ENCODE measurements at places on chromosomes 3 and 15.
A peak's percentile ranks its signal among the peaks of the same experiment; 100 is the strongest.

GRCh38 chr3:46245146-46245545, 2.9 kb downstream of the CCR3 start:
- DNase-seq: no peak

DNA sequence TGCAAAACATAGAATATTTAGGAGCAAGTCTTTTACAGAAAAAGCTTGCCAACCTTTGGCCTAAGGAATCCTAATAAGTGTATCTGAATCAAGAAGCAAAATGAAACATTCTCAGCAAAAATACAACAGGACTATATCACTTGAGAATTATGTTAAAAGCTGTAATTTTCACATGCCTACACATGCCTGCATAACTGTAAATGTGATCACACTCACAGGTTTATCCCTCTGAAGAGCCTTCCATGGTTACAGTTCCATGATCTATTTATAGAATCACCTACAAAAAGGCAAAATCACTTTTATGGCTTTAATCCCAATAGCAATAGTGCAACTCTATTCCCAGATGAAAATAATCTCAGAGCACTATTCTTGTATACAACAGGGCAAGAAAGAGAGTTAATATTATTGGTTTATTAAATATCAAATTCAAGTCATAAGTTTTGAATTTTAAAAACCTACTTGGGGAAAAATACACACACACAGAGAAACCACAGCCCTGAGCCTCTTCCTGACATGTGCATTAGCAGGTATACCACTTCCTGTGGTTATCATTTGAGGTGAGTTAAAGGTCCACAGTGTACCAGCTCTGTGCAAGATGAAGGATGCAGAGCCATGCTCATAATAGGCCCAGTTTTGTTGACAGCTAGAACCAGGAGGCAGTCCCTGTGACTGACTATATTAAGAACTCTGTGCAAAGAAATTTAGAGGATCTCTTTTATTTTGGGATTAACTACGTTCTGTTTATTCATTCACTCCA, 252.5 kb upstream of the TGFBR2 start:
- peak; percentile 35 for DNase-seq

GRCh38 chr15:101047301-101047781, 128.2 kb downstream of the LRRK1 start:
- DNase-seq: no peak

DNA sequence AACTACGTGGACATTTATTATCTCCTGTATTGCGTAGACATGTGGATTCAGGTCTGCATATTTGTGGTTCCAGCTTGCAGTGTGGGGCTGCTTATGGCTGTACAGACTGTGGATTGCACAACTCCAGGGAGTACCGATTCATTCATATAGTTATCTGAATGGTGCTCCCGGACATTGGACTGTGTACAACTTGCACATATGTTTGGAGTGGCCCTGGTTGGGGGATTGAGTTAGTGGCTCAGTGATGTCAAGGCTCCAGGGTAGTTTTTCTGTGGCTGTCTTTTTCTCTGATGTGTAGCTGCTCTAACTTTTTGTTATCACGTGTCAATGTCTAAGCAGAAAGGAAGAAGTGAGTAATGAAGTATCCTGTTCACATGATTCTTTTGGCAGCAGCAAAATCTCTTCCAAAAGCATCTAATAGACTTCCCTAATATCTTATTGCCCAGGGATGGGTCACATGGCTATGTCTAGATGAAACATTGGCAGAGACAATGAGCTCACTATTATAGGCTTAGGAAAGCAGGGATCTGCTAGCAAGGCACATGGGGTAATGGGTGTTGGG, 15.8 kb downstream of the ST3GAL6 start:
- DNase-seq: no peak

DNA sequence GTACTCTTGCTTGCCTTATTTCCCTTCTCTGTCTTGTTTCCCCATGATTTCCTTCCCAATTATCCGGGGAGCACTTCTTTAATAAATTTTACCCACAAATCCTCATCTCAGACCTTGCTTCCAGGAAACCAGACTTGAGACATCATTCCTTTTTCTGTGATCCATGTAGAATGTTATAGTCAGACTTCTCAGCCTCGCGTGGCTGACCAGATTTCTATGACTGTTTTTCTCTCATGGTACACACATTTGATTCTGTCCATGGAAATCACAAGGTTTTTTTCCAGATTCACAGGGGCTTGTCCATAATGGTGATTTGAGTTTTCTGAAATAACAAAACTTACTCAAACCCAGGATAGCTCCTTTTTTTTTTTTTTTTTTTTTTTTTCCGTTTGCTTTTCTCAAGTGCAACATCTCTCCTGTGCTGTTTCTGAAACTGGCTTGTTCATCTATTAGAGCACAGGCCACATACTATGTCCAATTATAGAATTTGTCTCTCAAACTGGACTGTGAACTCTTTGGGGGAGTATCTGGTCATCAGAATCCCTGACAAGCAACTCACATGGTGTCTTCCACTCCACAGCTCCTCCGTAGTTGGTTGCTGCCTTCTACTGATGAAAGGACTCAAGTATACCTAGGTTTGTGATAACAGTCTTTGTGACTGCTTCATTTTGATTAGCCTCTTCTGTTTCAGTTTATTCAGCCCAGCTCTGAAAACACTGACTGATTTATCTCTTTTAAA, 50.8 kb downstream of the RBMS3 start:
- DNase-seq: no peak

- DNase-seq: peak; percentile 86
Observed at GRCh38 chr15:63600616-63601025, 3.4 kb downstream of the FBXL22 start.

DNA sequence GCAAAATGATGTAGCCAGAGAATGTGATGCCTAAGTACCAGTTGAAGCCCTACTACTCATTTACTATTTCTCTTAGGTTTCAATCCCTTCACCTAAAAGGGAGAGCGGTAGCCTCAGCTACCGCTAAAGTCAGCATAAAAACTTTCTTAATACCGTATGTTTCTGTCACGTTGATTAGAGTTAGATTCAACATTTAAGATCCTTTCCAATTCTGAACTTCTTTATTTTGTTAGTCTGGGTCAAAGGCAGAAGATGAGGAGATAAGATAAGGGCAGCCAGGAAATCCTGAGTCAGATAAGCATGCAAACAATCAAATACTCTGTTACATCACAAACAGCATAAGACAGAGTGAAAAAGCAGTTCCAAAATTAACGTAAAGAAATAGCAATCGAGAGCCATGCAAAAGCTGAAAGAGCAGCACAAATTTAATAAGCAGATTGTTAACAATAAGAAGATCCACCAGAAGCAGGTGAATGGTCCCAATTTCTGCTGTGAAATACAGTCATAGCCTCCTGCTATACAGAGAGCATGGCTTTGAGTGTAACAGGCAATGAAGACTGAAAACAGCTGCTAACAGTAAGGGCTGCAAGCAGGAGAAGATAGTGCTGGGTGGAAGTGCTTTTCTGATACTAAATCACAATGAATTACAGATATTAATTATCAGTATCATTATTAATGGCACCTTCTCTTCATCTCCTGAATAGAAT, 3.0 kb downstream of the TMEM207 start:
- no peak for DNase-seq

- DNase-seq: no peak
Observed at GRCh38 chr3:185813691-185814215, 11.1 kb downstream of the IGF2BP2 start.

GRCh38 chr15:69701198-69701597, 248.6 kb downstream of the RPLP1 start:
- DNase-seq: no peak

DNA sequence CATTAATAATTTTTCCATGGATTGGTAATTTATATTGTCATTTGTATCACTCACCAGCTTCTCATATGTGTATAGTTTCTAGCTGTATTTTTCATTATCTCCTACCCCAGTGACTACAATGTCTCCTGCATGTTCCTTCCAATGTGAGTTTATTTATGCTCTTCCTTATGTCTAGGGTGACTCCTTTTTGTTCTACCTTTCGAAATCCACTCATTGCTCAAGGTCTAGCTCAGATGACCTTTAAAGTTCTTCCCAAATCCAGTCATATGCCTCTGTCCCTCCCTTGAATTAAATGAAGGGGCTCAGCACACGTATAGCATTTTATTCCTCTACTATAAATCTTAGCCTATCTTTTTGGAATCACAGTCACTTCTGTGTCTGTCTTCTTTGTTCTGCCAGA, 53.0 kb downstream of the TMEM45A start:
- no peak for DNase-seq

GRCh38 chr3:67531181-67532101, 123.0 kb downstream of the SUCLG2 start:
- DNase-seq: no peak

- DNase-seq: no peak
Observed at GRCh38 chr15:59191855-59192237, 14.8 kb upstream of the LDHAL6B start.

DNA sequence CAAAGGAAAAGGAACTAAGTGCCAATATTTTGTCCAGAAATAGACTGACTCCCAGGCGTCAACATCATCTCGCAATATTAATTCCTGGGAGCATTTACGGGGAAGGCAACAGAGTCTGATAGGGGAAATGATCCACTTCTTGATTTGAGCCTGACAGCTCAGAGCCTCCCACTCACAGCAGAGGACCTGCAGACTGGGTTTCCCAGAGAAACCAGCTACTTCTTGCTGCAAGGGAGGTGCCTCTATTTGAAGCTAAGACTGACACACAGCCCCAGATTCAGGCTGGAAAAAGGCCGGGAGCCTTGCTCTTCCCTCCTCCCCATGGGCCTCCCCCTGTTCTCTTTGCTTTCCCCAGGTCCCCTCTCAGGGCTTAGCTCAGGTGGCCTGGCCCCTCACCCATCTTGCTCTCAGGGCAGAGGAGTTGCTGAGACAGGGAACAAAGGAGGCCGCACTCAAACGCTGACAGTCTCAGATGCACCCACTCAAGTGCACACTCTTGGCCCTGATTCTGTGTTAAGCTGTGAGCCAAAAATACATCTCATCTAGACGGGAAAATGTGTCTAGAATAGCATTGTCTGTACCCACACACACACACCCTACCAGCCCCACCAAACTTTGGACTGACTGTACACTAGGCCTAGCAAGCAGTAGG, 49.8 kb upstream of the DCLK3 start:
- no peak for DNase-seq

DNA sequence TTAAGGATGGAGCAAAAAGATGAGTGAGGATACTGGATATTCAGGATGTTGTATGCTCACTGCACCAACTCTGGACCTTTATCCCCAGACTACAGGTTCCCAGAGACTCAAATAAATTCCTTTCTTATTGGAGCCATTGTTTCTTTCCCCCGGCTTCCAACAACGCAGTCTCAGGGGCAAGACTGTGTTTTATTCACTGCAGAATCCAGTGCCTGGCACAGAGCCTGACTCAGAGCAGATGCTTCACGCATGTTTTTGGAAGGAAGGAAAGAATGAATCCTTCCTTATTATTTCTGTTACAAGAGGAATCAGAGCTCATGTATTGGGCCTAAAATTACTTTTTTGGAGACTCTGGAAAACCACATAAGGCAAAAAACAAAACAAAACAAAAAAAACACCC, 96.0 kb upstream of the VGLL4 start:
- no peak for DNase-seq

- DNase-seq: no peak
Observed at GRCh38 chr3:101223016-101223415, 97.4 kb downstream of the IMPG2 start.

- DNase-seq: no peak
Observed at GRCh38 chr3:141288336-141288990, 56.8 kb downstream of the PXYLP1 start.

- DNase-seq: no peak
Observed at GRCh38 chr3:100006570-100007271, 107.6 kb downstream of the FILIP1L start.

DNA sequence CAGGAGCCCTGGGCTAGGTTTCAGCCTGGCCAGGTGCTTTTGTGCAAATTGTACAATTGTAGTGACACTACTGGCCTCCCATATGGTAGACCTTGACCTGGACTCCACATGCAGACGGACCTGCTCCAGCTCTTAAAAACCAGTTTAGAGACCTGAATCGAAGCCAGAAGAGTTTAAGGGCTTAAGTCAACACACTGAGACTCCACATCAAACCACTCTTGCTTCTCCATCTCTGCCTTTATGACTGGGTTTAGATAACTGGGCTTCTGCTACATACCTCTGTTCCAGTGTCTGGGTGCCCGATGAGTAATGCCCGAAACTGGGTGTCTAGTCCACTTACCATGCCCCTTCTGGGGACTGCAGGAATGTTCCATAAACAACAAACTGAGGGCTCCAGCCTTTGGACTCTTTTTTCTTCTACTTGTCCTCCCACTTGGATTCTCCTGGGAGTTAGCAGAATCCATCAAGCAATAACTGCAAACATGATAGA, 32.8 kb downstream of the TMEM212 start:
- no peak for DNase-seq

GRCh38 chr3:189488241-189488767, 142.9 kb upstream of the TP63 start:
- no peak for DNase-seq

DNA sequence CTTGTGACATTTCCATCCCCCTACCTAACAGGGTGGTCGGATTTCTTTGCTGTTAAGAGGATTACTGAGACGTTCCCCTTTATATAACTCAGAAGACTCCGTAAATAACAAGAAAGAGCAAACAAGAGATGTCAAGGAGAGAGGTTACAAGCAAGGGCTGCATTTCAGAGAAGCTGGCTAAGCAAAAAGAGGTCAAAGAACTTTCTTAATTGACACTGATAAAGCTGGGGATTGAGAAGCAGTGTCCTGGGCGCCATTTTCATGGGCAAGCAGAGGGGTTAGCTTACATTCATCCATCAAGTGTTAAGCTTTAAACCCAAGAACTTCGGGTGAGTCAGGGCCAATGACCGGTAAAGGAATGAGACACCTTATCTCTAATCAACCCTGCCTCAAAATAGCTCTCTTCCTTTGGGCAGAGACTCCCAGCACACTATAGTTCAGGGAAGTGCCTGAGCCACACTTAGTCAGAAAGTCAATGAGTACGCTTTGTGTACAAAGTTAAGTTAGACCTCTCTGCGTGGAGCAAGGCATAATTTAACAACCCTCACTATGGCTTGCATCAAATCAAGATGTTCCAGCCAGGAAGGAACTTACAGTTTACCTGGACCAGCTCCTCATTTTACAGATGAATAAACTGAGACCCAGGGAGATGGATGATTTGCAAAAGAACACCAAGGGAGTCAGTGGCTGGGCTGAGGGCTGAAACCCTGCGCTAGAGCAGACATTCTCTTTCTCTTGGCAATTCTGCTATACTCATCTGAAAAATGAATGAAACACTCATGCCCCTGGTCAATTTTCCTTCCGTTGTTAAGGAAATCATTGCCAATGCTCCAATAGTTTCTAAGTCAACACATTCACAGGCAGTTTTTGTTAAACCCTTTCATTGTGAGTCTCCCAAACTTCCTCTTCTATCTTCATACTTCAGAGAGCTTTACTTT, 44.6 kb downstream of the CCNL1 start:
- DNase-seq: no peak

DNA sequence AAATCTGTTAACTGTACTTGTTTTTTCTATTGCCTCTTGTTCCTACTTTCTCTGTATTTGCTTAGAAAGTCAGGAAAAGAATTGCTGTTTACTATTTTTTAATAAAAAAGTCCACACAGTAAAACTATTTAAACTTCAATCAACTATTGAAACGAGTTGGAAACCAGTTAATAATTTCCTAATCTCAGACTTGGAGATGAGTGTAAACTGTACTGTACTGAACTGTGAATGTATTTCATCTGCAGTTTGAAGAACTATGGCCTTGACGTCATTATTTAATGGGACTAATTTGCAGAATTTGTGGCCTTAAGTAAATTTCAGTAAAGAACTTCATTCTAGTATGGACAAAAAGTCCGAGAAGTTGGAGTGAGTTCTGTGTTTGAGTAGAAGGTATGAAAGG, 89.1 kb downstream of the LRRC28 start:
- DNase-seq: no peak

Measured in stimulated activated CD4-positive, alpha-beta T cell treated with anti-CD3 and anti-CD28 coated beads, Interleukin-2, amount 100 ng/mL, for 4 hours (primary cell).